ENCODE measurements at places on chromosomes 1 and 21. TPM values are rescaled to one million over a fixed set of nuclear protein-coding genes. Genes with fewer than 3 reads are reported as not detected.
A peak's percentile ranks its signal among the peaks of the same experiment; 100 is the strongest.

DNA sequence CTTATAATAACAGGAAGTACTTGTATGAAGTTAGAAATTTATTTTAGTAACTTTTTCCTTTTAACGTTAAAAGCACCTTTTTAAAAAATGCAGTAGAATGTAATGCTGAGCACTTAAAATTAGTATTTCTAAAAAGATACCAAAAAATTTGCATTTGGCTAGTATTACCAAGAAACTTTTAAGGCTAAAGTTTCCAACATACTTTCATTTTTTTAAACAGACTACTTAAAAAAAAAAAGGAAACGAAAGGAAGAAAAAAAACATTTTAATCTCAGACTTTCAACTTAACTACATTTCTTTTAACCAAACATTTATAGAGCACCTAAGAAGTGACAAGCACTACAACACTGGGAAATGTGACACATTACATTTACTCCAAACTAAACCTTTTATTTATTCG lies 2.8 kb downstream of the ARID4B start:
- no peak for ATAC-seq

- no peak for ATAC-seq
Measured at GRCh38 chr1:6108937-6109614, 63.4 kb downstream of the KCNAB2 start.

- ATAC-seq, result no peak
Measured at GRCh38 chr1:236425031-236425663, 31.1 kb downstream of the EDARADD start.

DNA sequence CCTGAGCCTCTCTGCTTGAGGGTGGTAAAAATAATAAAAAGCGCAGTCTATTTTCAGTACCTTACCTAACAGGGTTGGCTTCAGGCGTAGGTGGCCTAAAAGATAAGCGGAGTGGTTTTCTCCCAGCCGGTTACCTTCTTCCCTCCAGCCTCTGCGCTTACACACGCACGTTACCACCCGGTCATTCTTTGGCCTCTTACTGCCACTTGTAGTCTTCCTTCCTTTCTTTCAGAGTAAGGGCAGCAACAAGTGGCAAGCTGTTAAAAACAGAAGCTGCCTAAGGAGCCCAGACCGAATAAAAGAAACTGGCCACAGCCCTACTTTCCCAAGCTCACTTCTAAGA lies 35.4 kb downstream of the CLCA1 start:
- no peak for ATAC-seq

GRCh38 chr21:29074007-29074376 lies 544 bp upstream of the CCT8 start:
- peak; percentile 32 for ATAC-seq

DNA sequence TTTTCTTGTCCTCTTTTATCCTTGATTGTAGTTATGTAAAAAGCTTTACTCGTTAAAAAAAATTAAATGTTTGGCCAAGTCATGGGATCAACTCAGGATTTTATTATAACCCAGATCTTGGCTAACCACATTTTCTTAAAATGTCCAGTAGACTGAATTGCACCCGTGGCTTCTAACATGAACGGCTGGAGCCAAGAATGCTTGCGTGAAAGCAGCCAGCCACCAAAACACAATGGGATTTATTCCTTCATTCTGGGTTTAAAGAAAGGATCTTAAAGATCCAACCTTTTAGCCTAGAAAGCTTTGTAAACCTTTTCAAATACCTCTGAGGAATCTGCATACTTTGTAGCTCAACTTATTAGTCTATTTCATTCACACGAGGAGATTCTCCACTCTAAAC lies 404.4 kb downstream of the USP25 start:
- ATAC-seq, result no peak

The SELENON gene
- total RNA-seq, result 33.5 TPM

DNA sequence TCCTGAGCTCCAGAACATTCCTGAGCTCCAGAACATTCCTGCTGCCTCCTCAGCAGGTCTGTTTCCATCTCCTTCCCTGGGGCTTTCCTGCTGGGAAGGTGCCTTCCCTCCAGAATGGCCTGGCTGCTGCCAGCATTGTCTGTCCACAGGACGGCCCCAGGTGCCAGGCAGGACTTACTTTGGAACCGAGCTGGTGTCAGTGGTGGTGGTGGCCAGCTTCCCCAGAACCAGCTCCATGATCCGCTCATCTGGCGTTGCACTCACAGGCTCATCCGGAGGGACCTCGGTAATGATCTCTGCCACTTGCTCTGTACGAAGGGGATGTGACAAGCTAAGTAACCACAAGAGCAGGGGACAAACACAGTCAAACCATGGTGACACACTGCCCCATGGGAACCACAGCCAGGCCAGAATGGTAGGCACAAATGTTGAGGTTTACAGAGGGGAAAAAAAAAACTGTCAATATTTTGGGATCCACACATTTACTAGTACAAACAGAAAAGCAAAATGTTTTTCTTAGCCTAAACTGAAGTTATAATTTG lies 41.3 kb downstream of the PRDM15 start:
- no peak for ATAC-seq

The UBL4B gene
- 0.67 TPM for total RNA-seq

DNA sequence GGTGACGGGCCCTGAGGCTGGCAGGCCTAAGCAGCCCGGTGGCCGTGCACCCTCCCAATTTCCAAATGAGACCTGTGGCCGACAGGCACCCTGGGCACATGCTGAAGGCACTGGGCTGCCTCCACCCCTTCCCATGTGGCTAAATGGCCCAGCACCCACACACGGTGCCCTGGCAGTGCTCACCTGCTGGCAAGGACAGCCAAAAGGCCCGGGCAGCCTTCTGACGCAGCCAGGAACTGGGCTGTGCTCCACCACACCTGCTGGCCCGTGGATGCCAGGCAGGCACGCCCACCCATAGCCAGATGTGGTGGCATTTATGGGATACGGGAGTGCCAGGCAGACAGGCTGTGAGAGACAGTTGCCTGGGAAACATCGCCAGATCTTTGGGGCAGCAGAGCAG lies 4.0 kb upstream of the FAAP20 start:
- no peak for ATAC-seq

All from gastroesophageal sphincter (tissue), 4 donors.